Neuronal stem cell (in vitro differentiated cells): ENCODE measurements at places on chromosomes 12 and 14.
A peak's percentile ranks its signal among the peaks of the same experiment; 100 is the strongest.

- DNase-seq = no peak
These were observed 1.1 kb upstream of the PRKAG1 start for GRCh38 chr12:49019443-49020324.

DNA sequence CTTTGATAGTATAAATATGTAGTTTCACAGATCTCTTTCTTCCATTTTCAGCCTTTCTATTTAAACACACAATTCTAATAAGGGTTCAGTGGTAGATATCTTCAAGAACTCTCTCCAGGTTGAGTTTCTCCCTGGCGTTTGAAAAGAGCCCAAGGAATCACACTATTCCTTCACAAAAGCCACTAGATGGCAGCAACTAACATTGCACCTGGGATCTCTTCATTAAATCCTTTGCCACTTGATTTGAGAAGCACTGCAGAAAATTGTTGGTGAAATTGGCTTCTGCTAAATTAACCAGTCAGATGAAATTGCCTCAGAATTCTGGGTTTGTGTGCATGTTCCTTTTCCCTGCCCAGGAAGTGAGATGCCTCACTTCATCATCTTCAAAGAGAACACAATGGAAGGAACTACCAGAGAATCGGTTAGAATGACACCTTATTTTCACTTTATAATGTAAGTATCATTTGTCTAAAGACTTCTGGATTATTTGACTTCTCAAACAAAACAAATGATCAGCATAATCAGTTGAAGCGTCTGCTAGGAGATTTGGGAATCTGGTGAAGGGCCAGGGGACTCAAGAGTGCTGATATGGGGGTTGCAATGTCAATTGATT, 6.8 kb downstream of the CCDC198 start:
- peak; percentile 45 for DNase-seq

DNA sequence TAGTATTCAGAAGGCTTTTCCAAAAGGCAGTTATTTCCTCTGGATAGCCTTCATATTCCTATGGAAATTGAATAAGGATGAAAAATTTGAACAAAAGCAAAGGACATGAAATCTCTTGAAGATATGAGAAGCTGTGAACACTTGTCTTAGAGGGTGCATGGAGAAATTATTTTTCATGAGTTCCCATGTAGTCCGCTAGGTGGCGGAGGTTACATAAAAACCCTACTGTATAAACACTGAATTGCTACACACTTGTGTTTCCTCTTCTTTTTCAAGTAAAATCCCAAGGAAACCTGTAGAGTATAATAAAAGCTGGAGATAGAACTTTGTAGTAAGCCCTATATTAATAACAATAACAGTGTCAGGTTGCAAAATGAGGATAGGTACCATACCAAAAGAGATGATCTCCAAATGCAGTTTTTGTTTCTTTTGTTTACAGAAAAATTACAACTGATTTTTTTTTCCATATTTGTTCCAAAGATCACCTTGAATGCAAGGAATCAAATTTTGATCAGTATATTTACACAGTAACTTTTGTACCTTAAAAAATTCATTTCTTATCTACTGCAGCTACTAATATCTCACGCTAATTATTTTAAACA, 37.8 kb upstream of the OR4E1 start:
- DNase-seq = peak; percentile 30

DNA sequence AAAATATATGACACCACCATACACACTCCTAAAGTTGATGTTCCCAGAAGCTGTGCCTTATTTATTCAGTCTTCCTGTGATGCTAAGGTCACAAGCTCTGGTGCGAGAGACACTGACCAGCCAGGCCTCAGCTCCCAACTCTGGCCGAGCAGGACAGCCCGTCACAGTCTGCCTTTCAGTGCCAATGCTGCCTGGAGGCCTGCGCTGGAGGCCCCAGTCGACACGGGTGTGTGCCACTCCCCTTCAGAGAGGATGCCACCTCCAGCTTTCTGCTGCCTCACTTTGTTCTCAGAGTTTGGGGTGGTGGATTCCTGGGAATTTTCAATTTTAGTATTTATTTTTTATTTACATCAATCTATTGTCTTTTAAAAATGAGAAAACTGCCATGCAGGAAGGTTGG, 7.3 kb upstream of the PAPLN start:
- DNase-seq = no peak

GRCh38 chr12:128606538-128606937, 217.2 kb downstream of the SLC15A4 start:
- no peak for DNase-seq

- no peak for DNase-seq
These were observed 16.4 kb upstream of the TC2N start for GRCh38 chr14:91883753-91884152.

GRCh38 chr14:22699801-22700564, 55.8 kb upstream of the OR6J1 start:
- DNase-seq = no peak

DNA sequence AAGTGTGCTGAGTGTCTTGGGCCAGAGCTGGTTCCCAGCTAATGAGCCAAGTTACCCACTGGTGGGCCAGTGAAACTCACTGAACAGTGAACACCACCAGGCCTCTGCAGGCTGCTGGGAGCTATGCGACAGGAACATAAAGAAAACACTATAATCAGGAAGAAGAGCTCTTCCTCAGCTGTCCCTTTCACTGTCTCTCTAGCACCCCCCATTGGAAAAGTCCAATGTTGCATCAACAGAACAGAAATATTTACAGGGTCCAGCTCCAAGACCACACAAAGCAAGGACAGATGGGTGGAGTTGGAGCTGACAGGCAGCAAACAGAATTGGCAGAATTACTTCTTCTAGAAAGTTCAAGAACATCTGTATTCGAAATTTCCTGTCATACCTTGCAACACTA, 903.6 kb upstream of the TMEM132C start:
- DNase-seq = peak; percentile 18

DNA sequence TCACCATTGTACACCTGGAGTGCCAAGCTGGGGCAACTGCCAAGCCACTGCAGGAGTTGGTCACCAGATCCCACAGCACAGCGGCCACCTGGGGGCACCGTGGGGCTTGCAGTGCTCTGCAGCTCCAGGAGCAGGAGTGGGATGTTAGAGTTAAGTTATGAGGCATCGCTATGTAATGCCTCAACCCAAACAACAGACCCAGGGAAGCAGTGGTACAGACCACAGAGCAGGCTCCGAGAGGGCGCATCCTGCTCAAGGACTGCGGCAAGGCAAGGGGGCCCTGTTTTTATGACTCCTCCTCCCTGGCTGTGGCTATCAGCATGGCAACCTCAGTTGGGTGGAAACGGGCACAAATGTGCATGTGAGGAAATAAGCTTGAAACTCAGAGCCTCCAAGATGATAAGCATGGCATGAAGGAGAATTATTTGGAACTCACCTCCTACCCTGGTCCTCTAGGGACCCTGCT, 63.1 kb downstream of the ARL6IP4 start:
- peak; percentile 41 for DNase-seq

DNA sequence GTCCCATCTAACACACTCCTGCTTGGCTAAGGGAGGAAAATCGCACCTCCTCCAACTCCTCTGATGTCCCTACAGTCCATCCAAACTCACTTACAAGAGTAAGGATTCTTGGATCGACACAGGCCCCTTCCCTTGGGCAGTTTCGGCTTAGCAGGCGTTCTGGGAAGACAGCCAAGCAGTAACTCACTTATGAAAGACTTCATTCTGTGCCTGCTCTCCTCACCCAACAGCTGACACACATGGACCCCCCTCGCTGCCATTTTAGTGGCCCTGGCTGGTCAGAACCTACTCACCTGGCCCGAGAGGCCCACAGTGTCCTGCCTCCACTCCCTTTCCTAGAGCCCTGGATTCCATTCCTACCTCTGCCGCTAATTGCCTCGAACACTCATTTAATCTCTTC, 52.3 kb upstream of the BCL2L14 start:
- DNase-seq = no peak

GRCh38 chr14:99272899-99273765, 1.1 kb upstream of the BCL11B start:
- DNase-seq = no peak

- DNase-seq = no peak
These were observed at the start of gene RNASE9 for GRCh38 chr14:20560961-20561360. Gene RNASE9 (minus strand): TSS chr14:20561047.

- DNase-seq = no peak
These were observed 134.0 kb upstream of the GSC start for GRCh38 chr14:94903883-94904282.

- DNase-seq = no peak
These were observed 250.2 kb downstream of the TRHDE start for GRCh38 chr12:72522411-72522810.

DNA sequence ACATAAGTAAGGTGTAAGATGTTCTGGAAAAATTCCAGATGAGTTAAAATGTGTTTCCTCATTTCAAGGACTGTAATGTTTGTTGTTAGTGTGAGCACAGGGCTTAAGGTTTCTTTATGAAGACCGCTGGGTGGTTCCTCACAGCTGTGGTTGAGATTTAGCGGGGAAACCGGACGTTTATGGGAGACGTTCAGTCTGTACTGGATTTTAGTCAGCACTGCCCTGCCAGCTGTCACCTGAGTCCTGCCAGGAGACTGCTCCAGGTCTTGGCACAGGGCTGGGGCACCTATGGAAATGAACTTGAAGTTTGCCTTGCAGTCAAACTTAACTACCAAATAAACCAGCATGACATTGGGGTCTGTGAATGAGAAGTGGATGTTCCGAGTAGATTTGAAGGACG, 555.2 kb downstream of the DIO2 start:
- DNase-seq = no peak

DNA sequence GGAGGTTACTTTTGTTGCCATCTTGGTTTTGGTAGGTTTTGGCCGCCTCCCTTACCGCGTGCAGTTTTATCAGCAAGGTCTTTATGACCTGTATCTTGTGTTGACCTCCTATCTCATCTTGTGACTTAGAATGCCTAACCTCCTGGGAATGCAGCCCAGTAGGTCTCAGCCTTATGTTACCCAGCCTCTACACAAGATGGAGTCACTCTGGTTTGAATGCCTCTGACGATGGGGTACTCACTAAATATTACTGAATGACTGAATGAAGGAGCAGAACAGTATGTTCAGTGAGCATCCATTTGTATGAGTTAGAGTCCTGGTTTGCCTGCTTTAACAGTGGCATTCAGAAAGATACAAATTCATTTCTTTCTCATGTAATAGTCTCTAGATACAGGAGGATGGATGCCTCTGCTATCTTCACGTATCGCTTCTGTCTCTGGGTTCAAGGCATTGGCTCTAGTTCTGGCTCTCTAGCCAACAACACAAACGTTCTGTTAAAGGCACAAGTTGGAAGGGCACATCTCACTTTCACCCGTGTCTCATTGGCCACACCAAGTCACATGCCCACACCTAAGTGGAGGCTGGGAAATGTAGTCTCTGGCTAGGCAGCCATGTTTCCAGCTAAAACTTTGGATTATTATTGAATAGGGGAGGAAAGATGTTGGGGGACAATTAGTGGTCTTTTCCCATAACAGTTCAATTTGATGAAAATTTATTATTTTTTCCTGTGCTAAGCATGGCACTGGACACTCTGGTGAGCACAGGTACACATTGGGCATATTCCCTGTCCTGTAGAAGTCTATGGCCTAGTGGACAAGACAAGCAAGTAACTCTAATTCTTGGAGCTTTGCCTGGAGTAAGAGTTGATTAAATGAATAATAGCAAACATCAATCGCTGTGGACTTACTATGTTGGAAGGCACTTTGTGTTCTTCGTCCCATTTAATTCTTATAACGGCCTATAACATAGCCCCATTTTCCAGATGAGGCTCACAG, 75.2 kb upstream of the RPH3A start:
- no peak for DNase-seq

- DNase-seq = no peak
These were observed 37.3 kb upstream of the CSRP2 start for GRCh38 chr12:76916170-76916540.

- no peak for DNase-seq
These were observed 14.4 kb downstream of the RASSF9 start for GRCh38 chr12:85821759-85822158.

DNA sequence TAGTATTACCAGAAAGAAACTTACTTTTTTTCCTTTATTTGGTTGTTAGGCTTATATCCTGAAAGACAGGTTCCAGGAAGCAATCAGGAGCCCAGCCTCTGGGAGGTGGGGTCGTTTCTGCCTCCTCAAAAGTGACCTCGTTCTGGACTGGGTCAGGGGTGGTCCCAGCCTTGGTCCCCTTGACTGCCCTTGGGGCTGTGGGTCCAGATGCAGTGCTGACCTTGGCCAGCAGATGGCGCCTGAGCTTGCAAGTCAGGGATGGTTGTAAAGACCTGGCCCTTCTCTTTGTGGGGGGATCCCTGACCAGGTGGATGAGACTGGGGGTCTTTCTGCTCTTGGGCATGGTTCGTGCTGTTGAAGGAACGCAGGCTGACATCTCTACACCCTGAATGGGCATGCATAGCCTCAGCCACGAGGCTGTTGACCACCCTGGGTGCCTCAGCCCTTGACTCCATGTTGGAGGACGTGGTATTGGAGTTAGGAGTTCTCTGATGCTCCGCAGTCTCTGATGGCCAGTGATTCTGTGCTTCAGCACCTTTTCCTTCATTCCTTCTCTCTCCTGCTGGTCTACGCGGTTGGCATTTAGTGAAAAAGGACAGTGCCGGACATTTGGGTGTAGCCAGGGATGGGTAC, 62.4 kb downstream of the ADCK1 start:
- peak; percentile 73 for DNase-seq

- no peak for DNase-seq
These were observed 166.1 kb upstream of the EEA1 start for GRCh38 chr12:93094988-93095737.

DNA sequence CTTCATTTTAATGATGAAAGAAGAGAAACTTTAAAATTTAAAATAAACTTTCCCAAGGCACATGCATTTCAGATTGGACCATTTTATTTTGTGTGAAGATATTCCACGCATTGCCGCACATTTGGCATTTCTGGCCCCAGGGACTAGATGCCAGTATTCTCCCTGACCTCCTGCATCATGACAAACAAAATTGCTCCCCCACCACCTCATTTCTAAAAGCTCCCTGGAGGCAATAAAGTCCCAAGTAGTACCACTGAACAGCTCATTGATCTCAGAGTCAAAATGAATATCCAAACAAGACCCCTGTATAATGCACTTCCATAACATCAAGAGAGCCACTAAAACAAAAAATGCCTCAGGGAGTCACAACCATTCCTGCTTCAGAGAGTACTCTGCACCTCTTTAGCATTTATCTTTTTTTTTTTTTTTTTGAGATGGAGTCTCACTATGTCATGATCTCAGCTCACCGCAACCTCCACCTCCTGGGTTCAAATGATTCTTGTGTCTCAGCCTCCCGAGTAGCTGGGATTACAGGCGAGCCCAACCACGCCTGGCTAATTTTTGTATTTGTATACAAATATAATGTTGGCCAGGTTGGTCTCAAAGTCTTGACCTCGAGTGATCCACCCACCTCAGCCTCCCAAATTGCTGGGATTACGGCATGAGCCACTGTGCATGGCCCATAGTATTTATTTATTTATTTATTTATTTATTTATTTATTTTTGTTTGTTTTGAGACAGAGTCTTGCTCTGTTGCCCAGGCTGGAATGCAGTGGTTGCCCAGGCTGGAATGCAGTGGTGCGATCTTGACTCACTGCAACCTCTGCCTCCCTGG, 48.8 kb upstream of the RASSF3 start:
- no peak for DNase-seq

- DNase-seq = no peak
These were observed 49.4 kb downstream of the FERMT2 start for GRCh38 chr14:52901357-52901980.

- DNase-seq = no peak
These were observed 145.0 kb downstream of the CAND1 start for GRCh38 chr12:67414011-67414715.
